ENCODE measurements at places on chromosomes 6 and 20.
A peak's percentile ranks its signal among the peaks of the same experiment; 100 is the strongest.

- no peak for DNase-seq
Observed at GRCh38 chr6:154621686-154622085, 111.2 kb upstream of the CNKSR3 start.

DNA sequence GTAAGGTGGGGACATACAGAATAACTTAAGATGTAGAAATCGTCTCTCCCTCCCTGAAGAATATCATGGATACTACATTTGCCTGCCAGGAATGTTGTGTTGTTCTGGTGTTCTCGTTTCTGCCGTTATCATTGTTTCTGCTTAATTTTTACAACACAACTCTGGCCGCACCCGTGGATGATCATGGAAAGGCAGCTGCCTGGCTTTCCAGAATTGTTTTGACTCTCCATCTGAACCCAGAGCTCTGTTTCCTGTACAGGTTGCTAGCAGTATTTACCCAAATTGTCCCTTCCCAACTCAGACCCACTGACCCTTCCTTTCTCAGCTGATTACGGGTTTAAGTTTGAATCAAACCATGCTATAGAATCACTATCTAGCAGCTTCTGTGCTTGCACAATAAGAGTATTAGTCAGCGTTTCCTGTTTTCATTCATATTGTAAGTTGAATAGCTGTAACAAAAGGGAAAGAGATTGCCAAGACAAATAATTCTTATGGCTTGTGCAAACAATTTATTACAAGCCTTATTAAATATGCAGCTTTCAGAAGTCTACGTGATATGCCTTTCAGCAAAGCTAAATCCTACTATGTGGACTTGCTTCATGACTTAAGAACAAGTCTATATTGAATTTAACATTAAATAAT is 139.0 kb downstream of the MTHFD1L start:
- peak; percentile 36 for DNase-seq

DNA sequence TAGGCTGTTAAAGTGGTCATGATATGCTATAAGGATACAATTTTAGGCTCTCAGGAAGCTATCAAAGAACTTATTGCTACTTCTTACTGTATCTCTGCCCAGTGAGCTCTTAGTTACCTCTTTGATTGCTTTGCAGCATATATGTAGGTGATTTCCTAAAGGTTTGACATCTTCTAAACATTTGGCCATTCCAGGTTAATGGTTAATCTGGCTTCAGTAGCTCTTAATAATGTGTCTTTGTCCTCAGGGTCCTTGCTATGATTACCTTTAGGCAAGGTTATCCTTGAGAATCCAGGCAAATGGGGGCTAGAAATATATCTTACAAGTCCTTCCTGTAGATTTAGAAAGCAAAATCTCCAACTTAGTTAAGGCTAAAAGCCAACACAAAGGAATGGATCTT is 575.4 kb downstream of the TFAP2B start:
- no peak for DNase-seq

GRCh38 chr6:25942561-25943147 is 12.2 kb upstream of the SLC17A2 start:
- DNase-seq = no peak

DNA sequence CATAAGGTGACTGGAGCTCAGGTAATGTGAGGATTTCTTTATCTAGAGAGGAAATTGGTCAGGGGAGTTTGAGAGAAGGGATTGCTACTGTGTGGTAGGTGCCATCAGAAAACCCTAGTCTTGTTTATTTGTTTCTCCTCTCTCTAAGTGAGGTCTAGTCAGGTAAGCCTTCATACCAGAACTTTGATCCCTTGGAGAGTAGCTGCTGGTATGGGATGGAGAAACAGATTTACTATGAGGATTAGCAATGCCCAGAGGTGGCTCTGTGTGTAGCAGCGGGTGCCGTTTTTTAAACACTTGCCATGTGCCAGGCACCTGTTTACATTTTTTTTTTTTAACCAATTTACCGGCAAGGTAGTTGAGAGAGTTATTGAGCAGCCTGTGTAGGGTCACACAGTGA is 19.5 kb downstream of the CMTR1 start:
- DNase-seq = no peak

- no peak for DNase-seq
Observed at GRCh38 chr20:19807191-19807945, 49.3 kb downstream of the RIN2 start.

DNA sequence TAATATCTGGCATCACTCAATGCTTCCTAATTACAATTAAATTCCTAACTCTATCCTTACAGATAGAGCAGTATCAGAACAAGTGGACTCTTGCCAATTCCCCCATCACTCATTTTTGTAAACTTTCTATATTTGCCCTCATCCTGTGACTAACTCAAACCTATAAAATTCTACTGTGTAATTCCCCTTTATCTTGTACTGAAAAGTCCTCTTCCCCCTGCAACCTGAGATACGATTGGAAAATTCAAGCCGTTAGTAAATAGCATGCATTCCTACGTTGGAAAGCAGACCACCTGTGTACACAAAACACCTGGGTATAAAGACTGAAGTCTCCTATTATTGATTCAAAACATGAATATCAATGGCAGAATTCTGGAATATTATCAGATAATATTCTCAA is 70.4 kb upstream of the KCNQ5 start:
- DNase-seq = no peak
